ENCODE measurements at places on chromosomes 1 and 21.

DNA sequence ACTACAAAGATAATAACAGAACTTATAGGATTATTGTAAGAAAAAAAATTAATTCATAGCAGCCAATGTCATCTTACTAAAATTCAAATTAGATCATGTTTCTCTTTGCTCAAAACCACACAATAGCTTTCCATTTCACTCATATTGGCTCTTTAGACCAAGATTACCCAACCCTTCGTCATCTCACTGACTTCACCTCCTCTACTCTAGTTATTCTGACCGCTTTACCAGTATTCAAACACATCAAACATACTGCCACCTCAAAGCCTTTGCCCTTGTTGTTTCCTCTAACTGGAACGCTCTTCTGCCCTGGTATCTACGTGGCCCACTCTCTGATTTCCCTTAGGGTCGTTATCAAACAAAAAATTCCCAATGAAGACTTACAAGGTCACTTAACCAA is 1.7 kb downstream of the ANGPTL3 start:
- no peak for DNase-seq

DNA sequence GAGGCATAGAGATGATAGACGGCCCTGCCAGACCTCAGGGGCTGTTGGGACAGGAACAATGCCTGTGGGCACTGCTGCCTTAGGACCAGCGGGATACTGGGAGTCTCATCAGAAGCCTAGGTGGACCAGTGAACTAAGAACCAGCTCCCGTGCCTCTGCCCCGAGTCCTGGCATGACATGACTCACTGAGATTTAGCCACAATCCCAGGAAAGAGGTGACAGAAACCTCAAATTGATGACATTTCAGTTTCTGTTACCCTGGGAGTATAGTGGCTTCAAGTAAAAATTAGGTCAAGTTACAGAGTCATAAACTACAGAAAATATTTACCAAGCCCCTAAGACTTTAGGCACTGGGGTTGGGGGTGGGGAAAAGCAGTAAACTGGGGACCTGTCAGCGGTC is 74.6 kb upstream of the GADD45A start:
- DNase-seq: no peak

GRCh38 chr21:42878678-42878992 is 704 bp downstream of the WDR4 start:
- DNase-seq: no peak

- no peak for DNase-seq
Measured at GRCh38 chr1:207306023-207306422, 15.5 kb upstream of the CD55 start.

- DNase-seq: no peak
Measured at GRCh38 chr1:29569971-29570634, 333.8 kb downstream of the PTPRU start.
